Stimulated activated CD4-positive, alpha-beta T cell treated with anti-CD3 and anti-CD28 coated beads, Interleukin-15, amount 100 ng/mL, for 24 hours (primary cell): ENCODE measurements at places on chromosomes 1 and 21.

- no peak for DNase-seq
Measured at GRCh38 chr1:4626560-4627319, 27.7 kb upstream of the AJAP1 start.

- no peak for DNase-seq
Measured at GRCh38 chr21:34715985-34716596, 47.3 kb downstream of the CLIC6 start.

DNA sequence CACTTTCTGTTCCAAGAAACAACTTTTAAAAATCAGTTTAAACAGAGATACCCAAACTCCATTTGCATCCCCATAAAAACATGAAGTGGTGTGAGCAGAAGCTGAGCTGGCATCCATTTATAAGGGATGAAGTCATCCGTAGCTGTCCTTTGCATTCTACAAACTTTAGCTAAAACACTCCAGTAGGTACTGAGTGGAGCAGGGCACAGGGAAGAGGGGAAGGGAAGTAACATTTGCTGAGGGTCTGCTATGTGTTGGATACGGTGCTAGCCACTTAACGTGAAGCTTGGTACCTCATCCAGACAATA is 32.9 kb downstream of the VWA5B1 start:
- no peak for DNase-seq

GRCh38 chr1:208653426-208653825 is 409.2 kb upstream of the PLXNA2 start:
- no peak for DNase-seq
